ENCODE measurements at places on chromosomes 6 and 20.

GRCh38 chr20:54681869-54682268, 206.5 kb downstream of the DOK5 start:
- DNase-seq: no peak

DNA sequence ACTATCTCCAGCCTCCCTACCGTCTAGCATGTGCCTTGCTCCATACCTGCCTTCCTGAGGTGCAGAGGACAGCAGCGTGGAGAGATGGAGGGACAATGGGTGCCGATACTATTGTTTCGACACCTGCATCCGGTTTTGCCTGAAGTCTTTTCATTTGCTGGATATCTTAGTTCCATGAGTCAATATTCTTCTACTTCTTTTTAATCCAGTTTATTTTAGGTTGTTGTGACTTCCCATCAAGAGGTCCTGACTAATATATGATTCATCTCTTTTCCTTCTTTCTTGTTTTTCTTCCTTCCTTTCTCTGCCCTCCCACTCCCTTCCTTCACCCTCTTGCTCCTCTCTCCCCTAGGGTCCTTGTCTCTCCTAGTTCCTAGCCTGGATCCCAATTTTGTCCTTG, 91.4 kb downstream of the CDH26 start:
- no peak for DNase-seq

- no peak for DNase-seq
Observed at GRCh38 chr20:10209091-10209490, 9.5 kb upstream of the SNAP25 start.

- DNase-seq: no peak
Observed at GRCh38 chr6:192313-192664, 100.0 kb upstream of the DUSP22 start.

All from HEK293T (cell line).